CD4-positive, alpha-beta T cell treated with Interleukin-4 for 4 hours (primary cell): ENCODE measurements at places on chromosomes 6 and 20.

DNA sequence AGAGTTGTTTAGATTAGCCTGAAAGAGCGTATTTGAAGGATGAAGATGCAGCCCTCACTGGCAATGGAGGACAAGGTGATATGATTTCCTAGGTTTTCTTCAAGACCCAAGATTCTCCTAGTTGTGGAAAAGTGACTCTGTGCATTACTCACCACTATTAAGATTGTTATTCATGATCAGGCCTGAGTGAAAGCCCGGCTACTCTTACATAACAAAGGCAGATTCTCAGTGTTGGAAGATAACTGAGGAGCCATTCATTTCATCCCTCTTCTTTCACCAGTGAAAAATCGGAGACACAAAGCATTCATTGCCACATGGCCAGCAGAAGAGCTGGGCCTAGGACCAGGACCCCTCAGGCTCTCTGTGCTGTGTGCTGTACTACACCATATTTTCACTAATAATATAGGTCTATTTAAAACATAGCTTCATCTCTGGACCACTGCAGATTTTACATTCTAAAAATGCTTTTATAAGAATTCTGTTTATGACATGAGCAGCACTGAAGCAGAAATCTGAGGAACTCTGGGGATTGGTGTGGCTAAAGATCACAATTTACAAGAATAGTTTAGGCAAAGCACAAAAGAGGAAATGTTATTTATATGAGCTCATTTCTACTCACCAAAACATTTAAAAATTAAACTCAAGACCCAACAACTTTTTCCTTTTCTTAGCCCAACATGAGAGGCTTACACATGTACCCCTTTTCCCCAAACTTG is 181.9 kb upstream of the CCN2 start:
- DNase-seq, result no peak

DNA sequence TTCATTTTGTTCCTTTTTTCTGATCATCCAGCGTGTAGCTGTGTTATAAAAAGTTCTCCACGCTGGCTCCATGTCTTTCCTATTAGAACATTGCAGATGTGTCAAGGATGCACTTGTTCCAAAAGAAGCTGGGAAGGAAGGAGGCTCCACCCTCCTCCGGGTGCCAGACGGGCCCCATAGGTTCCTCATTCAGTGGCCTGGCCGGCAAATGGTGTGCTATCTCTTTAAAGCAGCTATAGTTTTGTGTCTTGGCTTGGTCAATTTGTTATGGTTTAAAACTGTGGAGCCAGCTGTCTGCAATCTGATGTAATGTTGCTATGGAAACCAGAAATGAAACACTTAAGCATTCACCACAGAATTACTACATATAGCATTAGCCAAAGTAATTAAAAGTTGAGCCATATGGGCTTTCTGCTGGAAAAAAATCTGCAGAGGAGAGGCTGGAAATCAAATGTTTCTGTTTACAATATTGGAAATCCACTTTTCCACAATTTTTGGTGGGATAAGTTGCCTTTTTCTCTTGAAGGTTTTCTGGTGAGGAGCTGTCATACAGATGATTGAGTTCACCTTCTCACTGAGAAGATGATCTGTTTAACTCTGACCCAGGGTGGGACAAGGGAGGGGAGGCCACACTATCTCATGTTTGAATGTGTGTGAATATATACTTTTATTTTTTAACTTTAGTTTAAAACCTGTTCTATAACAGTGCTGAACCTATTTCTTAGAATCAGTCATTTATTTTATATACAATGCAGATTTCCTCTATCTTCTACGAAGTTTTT is 167.4 kb downstream of the SASH1 start:
- peak; percentile 1 for DNase-seq

- DNase-seq, result peak; percentile 17
These were observed 4.9 kb upstream of the UBE2J1 start for GRCh38 chr6:89357390-89357789.

GRCh38 chr6:31122791-31123706 is 2.8 kb upstream of the CDSN start:
- no peak for DNase-seq

GRCh38 chr6:4504700-4505099 is 271.5 kb upstream of the CDYL start:
- DNase-seq, result no peak

DNA sequence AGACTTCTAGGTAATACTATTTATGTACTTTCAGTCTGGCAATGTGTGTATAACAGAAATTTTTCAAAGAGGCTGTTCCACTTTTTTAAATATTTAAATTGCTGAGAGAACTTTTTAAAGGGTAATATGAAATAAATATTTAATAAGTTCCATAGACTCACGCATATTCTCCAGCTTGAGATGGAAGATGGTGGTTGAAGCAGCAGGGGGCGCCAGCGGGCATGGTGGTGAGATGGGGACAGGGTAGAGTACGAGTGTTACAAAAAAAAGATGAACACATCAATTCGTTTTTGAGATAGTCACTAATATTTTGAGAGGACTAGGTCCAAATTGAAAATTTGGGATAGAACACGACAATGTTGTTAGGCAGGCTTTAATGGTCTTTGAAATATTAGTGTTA is 68.4 kb downstream of the RSPO3 start:
- peak; percentile 31 for DNase-seq

- DNase-seq, result no peak
These were observed 69.3 kb downstream of the ALDH5A1 start for GRCh38 chr6:24564081-24564480.

GRCh38 chr6:44431118-44431725 is 43.7 kb downstream of the CDC5L start:
- DNase-seq, result peak; percentile 51

GRCh38 chr6:144160431-144161005 is 10.2 kb downstream of the STX11 start:
- no peak for DNase-seq

DNA sequence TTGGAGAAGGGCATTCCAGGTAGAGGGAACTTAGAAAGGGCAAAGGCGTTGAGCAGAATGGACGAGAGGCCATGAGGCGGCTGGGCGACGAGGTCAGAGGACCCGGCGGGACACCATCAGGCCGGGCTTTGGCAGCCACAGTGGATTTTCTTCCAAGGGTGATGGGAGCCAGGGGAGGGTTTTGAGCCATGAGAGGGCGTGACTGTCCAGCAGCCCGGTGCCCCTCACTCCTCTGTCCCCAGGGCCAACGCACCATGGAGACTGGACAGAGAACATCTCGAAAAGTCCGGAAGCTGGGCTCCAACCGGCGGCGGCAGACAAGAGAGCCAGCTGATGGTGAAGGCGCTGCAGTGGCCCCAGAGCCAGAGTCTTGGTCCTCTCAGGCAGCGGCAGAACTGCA is 6.4 kb downstream of the RAB44 start:
- DNase-seq, result no peak

DNA sequence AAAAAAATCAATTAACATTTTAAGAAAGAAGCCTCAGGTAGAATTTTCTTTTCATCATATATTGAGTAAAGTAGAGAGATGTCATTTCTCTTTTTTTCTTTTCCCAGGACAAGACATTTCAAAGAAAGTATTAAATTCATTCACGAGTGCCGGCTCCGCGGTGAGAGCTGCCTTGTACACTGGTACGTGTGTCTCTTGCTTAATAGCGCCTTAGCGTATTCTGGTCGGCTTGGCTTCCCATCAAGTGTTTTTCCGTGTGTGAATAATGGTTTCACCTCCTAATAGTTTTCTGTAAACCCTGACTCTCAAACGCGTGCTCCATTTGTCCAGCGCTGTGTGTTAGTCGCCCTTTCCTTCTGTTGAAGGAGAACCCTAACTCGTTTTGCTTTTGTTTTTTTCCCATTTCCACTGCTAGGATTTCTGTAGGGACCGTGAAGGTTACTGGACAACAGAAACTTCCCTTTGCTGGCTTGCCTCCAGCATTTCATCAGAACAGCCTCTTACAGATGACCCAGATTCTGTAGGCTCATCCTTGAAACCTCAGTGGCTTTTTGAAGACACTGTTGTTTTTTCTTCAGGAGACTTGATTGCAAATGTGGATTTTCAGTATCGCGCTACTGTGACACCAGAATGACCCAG is 45.7 kb upstream of the IRF4 start:
- no peak for DNase-seq

DNA sequence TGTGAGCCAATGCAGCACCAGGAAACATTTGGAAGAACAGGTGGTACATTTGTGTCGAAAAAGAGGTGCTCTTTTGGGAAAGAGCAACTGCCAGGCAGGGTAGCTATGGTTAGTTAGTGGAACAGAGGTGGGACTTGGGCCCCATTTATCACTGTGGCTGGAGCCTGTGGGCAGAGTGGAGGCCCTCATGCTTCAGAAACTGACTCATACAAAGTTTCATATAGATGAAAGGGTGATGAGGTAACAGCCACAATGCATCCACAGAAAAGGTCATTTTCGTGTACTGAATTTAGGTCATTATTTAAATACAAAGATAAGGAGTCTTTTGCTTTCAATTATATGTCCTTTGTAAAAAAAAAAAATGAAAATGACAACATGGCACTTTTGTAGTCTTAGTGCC is 76.4 kb upstream of the HS3ST5 start:
- no peak for DNase-seq
